ENCODE measurements at places on chromosomes 1 and 21.

- DNase-seq, result peak; percentile 55
These were observed 47.3 kb downstream of the UBIAD1 start for GRCh38 chr1:11320153-11320936.

DNA sequence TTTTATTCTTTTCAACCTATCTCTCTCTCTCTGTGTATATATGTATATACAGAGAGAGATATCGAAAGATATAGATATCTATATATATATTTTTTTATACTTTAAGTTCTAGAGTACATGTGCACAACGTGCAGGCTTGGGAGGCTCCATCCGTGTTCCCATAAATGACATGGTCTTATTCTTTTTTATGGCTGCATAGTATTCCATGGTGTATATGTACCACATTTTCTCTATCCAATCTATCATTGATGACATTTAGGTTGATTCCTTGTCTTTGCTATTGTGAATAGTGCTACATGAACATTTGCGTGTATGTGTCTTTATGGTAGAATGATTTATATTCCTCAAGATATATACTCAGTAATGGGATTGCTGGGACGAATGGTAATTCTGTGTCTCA is 55.2 kb upstream of the GPR88 start:
- no peak for DNase-seq

GRCh38 chr1:24442764-24443163 is 27.2 kb downstream of the NIPAL3 start:
- no peak for DNase-seq

DNA sequence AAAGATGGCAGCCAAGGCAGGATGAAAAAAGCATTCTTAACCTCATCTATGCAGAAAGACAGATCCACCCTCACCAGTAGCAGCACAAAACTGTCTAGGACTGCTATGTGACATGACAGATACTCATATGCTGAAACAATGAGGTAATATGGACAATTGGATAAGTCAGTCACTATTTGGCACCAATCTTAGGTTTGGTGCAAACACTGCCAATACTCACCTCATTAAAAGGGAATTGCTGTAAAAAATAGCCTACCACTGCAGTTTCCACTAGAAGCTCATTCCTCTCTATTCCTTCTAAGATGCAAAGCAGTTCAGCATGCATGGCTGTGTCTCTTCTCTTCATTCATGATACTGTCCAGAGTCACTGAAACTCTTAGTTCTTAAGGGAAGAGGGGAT is 91.7 kb downstream of the TBX15 start:
- no peak for DNase-seq

DNA sequence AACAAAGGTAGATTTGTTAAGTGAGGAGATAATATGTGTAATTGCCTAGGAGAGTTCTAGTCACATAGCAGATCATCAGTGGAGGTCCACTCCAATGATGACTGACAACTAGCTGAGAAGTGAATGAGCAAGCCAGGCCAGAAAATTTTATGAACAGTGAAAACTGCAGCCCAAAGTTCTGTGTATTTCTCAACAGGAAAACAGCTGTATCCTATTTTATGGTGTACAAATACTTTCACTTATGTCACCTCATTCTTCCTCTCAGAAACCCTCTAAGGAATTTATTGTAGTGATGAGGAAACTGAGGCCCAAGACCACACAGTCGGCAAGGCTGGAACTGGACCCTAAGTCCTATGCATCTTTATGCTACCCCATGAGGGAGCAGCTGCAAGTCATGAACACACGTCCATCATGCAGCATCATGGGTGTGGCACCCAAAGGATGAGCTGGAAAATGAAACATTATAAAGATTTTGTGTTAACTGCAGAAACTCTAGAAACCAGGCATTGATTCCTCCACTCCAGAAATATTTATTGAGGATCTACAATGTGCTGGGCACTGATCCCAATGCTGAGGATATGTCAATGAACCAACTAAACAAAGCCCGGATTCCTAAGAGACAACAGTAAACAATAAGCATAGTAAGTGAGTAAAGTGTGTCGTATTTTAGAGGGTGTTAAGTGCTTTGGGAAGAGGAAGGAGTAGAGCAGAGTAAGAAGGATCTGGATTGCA is 99.5 kb upstream of the DUSP10 start:
- no peak for DNase-seq

DNA sequence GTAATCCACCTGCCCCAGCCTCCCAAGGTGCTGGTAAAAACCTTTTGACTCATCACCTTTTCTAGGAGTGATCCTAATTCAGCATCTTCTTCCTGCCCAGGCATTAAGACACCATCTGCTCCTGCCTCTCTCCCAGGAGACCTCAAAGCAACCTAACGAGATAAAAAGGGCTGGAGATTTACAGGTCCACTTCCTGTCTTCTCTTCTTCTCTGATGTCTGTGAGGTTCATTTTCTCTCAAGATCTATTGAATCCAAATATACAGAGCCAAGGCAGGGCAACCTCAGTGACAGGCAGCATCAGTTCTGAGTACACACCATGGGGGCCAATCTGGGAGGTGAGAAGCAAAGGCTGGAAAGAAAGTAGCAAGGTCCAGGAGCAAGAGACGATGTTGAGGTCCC is 219.4 kb downstream of the SETD4 start:
- DNase-seq, result no peak

DNA sequence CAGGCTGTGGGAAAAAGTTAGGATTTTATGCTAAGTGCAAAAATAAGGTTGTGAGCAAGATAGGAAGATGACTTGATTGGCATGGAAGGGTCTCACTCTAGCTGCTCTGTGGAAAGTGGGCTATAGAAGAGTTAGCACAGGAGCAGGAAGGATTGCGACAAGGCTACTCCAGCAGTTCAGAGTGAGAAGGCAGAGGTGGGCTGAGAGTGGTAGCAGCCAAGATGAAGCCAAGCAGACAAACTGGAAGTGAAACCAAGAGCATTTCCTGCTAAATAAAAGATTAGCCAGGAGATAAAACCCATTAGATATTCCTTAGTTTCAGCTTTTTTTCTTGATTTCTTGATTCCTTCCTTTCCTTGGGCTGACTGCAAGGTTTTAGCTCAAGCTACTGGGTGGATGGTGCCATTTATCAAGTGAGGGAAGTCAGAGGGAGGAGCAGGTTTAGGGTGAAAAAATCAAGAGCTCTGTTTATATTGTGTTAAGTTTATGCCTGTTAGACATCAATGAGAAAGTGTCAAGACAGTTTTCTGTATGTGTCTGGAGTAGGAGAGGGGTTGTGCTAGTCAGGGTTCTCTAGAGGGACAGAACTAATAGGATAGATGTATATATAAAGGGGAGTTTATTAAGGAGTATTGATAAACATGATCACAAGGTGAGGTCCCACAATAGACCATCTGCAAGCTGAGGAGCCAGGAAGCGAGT is 33.1 kb upstream of the ZNF644 start:
- peak; percentile 21 for DNase-seq

Measured in suppressor macrophage (primary cell).